ENCODE measurements at places on chromosomes 4 and X. TPM values are rescaled to one million over a fixed set of nuclear protein-coding genes. Genes with fewer than 3 reads are reported as not detected.

The GPRASP2 gene
- total RNA-seq: 1.9 TPM

The MAB21L2 gene
- total RNA-seq: 3.9 TPM

The SH2D1A gene
- total RNA-seq: 5.0 TPM

The TMEM271 gene
- not detected for total RNA-seq

The HSFX2 gene
- 2.0 TPM for total RNA-seq

The GLRA2 gene
- total RNA-seq: not detected

The GATB gene
- 20.0 TPM for total RNA-seq

The GPAT3 gene
- total RNA-seq: 41.0 TPM

The SSX1 gene
- not detected for total RNA-seq

The IL13RA2 gene
- not detected for total RNA-seq

The ARHGAP4 gene
- 58.6 TPM for total RNA-seq

The LONRF3 gene
- total RNA-seq: 5.0 TPM

The MAGEA2B gene
- total RNA-seq: not detected

The STK32B gene
- total RNA-seq: 1.0 TPM

The BTC gene
- 1.4 TPM for total RNA-seq

The SOD3 gene
- 14.0 TPM for total RNA-seq

The CYSLTR1 gene
- total RNA-seq: 0.70 TPM

The DUSP21 gene
- not detected for total RNA-seq

- DNase-seq: no peak
These were observed 24.8 kb downstream of the HHIP start for GRCh38 chr4:144670776-144671175.

- no peak for DNase-seq
These were observed 10.7 kb downstream of the SMIM10L2A start for GRCh38 chrX:135432453-135432852.

GRCh38 chrX:110251526-110251925, 66.4 kb downstream of the AMMECR1 start:
- DNase-seq: no peak

- DNase-seq: no peak
These were observed 1.9 kb downstream of the STOX2 start for GRCh38 chr4:183906739-183907651.

GRCh38 chr4:3708103-3708510, 58.1 kb upstream of the ADRA2C start:
- no peak for DNase-seq

DNA sequence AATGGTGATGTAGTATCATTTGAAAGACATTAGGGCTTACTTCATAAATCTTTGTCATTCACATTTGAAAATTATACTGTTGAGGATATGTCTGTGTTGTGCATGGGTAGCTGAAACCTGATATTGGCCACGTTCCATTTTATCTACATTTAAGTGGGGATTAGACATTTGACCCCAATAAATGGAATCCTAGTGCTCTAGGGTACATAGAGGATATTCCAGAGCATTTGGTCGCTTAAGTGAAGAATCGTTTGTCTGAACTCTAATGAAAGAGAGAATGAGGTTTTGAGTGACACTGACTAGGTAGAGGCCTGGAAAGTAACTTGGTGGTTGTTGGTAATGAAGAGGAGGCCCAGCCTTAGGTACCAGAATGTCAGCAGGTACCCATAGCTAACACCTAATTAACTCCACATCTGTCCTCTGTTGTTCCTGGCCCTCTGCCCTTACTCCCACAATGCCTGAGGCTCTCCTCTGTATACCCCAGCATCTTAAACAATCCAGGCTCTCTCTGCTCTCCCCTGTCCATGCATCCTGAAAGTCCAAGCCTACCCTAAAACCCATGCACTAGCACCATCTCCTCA, 299.5 kb upstream of the KLF3 start:
- no peak for DNase-seq

GRCh38 chr4:159925770-159926169, 822.9 kb downstream of the RAPGEF2 start:
- no peak for DNase-seq

- DNase-seq: no peak
These were observed 64.5 kb upstream of the CLDN34 start for GRCh38 chrX:9902656-9903055.

DNA sequence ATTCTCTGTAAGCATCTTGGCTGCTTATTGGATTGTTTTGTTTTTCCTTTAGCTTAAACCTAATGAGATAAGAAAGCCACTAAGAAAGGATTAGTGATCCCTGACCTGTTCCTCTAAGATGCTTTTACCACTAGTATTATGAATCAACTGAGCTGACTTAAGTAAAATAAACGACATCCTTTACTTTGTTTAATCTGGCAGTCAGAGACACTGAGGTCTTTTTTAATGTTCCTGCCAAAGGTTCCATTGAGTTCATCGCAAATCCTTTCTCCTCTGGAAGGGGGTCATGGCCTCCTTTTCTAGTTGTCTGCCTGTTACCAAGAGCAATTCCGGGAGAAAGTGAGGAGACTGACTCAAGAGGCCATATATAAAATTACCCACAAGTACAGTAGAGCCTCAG, 1038.3 kb upstream of the SLIT2 start:
- no peak for DNase-seq

GRCh38 chrX:111100191-111100590, 4.2 kb downstream of the PAK3 start:
- no peak for DNase-seq

GRCh38 chrX:35292522-35292921, 349.9 kb downstream of the FAM47B start:
- DNase-seq: no peak

GRCh38 chrX:148069759-148070503, 88.8 kb downstream of the FMR1NB start:
- DNase-seq: no peak

DNA sequence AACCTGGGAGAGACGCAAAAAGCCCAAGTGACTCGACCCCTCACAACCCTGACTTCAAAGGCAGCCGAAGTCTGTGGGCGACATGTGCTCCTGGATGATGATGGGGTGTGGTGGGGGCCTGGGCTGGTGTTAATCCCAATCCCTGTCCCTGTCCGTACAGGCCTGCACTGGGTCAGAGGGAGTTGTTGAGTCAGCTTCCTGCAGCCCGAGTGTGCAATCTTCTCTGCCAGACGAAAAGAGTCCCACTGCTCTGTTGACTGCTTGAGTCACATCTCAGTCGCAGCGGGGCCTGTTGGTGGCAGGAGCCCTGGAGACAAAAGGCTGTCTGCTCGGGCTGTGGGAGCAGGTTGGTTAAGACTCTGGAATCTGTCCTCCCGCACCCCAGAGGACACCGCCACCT, 10.3 kb downstream of the FAM3A start:
- no peak for DNase-seq

- DNase-seq: no peak
These were observed 10.7 kb upstream of the ADH5 start for GRCh38 chr4:99099311-99099710.

- DNase-seq: no peak
These were observed 2.2 kb upstream of the PCDH18 start for GRCh38 chr4:137534516-137534915.

- no peak for DNase-seq
These were observed 168.2 kb downstream of the DCTD start for GRCh38 chr4:182748949-182749348.

DNA sequence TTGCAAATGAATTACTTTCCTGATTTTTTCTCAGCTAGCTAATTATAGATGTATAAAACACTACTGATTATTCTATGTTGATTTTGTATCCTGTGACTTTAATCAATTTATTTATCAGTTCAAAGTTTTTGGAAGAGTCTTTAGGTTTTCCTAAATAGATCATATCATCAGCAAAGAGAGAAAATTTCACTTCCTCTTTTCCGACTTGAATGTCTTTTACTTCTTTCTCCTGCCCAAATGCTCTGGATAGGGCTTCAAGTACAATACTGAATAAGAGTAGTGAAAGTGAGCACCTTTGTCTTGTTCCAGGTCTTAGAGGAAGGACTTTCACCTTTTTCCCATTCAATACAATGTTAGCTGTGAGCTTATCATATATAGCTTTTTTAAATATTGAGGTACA, 417.9 kb downstream of the PDGFC start:
- DNase-seq: no peak

DNA sequence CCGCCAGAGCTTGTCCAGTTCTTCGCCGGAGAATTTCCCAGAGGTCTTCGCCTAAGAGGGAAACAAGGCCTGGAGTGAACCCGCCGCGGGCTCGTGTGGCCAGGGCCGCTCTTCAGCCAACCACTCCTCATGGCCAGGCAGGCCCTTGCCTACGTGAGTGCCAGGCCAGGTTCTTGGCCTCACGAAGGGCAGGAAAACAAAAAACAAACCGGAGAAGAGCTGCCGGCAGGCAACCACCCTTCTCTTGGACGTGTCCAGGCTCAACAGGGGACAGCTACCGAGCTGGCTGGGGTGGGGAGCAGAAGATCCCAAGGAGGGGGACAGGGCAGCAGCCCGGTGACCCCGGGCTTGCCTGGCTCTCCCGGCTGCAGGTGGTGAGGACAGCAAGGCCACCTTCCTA, 13.3 kb downstream of the LRPAP1 start:
- no peak for DNase-seq

DNA sequence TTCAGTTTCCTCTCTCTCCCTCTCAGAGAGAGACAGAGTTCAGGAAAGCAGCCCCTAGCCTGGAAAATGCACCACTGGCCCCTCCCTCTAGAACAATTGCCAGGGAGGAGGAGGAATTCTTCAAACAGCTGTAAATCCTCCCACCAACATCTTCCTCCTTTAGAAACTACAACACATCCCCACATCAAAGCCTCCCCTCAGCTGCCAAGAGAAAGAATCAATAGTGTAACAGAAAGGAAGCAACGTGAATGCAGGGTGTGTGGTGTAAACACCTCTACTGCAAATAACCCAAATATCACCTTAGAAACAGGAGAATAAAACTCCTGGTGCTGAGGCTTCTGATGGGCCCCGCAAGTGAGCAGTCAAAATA, 249.9 kb upstream of the GATB start:
- no peak for DNase-seq

- DNase-seq: no peak
These were observed 43.6 kb upstream of the FAM156A start for GRCh38 chrX:53001958-53002357.

- no peak for DNase-seq
These were observed 803.0 kb downstream of the DMD start for GRCh38 chrX:32408389-32408788.

DNA sequence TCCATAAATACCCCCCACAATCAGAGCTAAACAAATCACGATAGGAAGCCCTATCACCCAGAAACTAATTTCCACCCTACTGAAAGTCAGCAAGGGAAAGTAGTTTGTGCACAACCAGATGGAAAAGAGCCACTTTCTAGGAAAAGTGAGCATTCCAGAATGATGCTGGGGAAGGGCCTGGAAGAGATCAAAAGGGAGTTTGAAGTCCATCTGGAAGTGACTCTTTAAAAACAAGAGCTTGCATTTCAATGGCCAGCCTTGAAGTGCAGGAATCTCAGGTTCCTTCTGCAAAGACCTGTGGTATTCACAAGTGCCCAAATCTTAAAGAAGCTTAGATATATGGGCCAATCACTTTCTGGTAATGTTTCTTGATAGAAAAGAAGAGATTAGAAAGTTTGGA, 97.0 kb upstream of the LDB2 start:
- DNase-seq: no peak

DNA sequence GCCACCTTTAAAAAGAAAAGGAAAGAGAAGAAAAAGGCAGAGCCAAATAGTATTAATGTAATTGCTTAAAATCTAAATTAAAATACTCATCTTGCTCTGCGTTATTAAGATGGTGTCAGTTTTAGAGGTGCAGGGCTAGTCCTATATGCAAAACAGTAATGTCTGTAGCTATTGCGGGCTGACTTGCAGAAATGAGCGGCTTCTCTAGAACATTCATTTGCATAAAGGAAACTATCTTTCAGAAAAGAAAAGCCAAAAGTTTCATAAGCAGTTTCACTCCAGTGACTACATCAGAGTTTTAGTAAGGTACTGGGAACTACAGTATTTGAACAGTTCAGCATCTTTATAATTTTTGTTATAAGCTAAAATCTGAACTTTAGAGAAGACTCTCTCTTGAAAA, 6.0 kb downstream of the SMAD1 start:
- no peak for DNase-seq

GRCh38 chrX:39618178-39618577, 479.6 kb downstream of the BCOR start:
- no peak for DNase-seq

DNA sequence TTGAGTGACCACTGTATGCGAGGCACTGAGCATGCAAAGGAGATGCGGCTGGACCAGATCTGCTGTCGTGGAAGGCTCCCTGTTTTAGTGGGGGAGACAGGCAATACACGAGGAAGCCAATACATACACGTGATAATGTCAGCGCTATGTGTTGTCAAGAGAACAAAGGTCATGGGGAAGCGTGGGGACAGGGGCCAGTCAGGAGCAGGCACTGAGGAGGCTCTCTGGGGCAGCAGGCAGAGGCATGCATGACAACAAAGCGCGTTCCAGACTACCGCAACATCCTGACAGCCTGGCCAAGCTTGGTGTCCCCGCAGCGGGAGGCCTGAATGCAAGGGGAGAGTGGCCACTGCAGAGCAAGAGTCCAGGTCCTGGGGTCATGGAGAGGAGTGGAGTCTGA, 61.9 kb downstream of the DCTD start:
- DNase-seq: no peak

DNA sequence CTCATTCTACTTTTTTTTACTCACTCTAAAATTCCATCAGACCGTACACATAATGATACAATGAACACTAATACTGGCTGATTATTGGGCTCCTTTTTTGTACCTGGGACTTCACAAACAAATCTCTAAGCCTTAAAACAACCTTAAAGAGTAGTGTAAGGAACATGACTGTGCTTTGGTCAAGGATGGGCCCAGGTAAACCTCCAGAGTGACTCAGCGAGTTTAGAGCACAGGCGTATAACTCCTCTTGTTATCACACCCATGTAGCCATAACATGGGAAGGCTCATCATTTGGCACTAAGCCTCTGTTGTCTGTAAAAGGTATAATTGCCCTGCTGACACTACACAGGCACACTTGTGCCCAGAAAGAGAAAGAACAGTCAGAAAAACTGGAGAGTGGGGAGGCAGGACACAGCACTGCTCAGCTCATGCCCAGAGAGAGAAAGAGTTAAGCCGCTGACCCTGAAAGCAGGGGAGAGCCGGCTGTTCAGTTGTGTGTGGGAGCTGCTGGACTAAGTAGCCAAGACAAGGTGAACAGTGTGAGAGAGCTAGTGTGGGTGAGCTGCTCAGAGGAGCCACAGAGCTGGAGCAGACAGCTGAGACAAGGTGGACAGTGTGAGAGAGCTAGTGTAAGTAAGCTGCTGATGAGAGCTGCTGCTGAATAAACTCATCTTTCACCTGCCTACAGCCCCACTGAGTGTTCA, 319.6 kb upstream of the BMP3 start:
- no peak for DNase-seq

DNA sequence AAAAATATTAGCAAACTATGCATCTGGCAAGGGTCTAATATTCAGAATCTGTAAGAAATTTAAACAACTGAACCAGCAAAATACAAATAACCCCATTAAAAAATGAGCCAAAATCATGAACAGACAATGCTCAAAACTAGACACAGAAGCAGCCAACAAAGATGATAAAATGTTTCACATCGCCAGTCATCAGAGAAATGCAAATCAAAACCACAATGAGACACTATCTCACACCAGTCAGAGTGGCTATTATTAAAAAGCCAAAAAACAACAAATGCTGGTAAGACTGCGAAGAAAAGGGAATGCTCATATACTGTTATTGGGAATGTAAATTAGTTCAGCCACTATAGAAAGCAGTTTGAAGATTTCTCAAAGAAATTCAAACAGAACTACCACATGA, 201.3 kb upstream of the CPEB2 start:
- no peak for DNase-seq
